Activated T-cell treated with anti-CD3 and anti-CD28 coated beads for 48 hours (primary cell): ENCODE measurements at places on chromosomes 4 and X.
A peak's percentile ranks its signal among the peaks of the same experiment; 100 is the strongest.

DNA sequence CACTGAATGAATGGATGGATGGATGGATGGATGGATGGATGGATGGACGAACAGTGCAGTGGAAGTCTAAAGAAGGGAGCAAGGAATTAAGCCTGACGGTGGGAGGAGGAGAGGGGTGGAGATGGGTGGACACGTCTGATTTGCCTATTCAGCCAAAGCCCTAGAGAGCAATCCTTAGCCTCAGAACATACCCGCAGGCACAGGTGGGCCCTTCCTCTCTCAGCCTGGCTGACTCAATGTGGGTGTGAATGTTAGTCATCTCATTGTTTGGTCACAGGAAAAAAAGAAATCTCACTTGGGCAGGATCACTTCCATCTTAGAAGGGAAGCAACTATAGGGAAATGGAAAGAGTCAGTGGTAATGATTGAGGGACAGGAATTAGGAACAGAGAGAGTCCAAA, 165.9 kb downstream of the PJA1 start:
- DNase-seq = no peak

DNA sequence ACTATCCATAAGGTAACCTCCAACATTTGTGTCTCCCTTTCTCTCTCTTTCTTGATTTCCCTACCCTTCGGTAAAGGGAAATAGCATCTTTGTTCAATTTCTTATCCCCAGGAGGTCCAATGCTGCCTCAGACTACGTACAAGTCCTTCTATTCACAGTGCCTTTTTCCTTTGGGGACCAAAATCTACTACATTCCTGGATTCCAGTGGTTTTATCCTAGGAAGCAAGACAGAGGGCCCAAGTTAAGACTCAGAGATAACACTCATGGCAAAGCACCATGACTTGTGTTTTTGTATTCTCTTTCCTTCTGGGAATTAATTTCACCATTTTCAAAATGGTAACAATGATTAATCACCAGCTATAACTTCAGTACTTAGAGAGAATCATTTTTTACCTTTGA, 10.6 kb downstream of the G3BP2 start:
- no peak for DNase-seq

GRCh38 chr4:187444061-187444460, 551.5 kb upstream of the ZFP42 start:
- DNase-seq = no peak

GRCh38 chr4:10100734-10101216, 15.8 kb downstream of the WDR1 start:
- no peak for DNase-seq

- DNase-seq = no peak
Measured at GRCh38 chr4:55859711-55860110, 6.3 kb downstream of the EXOC1 start.

- peak; percentile 0 for DNase-seq
Measured at GRCh38 chrX:124736553-124737270, 390.3 kb downstream of the SH2D1A start.

DNA sequence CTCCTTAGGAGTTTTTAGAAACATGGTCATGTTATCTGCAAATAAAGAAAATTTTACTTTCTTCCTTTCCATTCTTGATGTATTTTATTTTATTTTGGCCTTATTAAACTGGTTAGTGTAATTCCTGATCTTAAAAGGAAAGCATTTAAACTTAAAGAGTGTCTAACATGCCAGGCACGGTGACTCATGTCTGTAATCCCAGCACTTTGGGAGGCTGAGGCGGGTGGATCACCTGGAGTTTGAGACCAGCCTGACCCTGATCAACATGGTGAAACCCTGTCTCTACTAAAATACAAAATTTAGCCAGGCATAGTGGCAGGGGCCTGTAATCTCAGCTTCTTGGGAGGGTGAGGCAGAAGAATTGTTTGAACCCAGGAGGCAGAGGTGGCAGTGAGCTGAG, 281.3 kb downstream of the PTTG2 start:
- no peak for DNase-seq

GRCh38 chrX:97326456-97326855, 442.7 kb downstream of the RPA4 start:
- no peak for DNase-seq

- no peak for DNase-seq
Measured at GRCh38 chrX:39214387-39215126, 413.3 kb downstream of the MID1IP1 start.

GRCh38 chr4:115648786-115649185, 535.4 kb upstream of the NDST4 start:
- no peak for DNase-seq

DNA sequence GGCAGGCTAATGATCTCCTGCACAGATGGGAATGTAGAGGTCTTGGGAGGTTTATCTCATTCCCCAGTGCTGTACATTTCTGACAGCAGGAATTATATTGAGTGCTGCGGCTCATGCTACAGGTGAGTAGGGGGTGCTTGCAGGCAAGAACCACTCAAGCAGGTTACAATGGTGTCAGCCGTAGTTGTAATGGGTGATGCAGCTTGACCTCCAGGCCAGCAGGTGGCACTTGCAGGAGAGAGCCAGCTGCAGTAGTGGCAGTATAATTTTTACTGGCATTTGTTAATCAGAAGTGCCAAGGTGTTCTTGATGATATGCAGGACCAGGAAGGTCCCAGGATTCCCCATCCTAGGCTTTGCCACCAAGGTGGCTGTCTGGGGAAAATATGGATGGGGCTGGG, 759.6 kb upstream of the NDST4 start:
- no peak for DNase-seq
